Stromal cell of bone marrow (primary cell): ENCODE measurements at places on chromosomes 13 and 19.
A peak's percentile ranks its signal among the peaks of the same experiment; 100 is the strongest.

GRCh38 chr13:104875038-104875754, 1660.3 kb downstream of the EFNB2 start:
- no peak for DNase-seq

DNA sequence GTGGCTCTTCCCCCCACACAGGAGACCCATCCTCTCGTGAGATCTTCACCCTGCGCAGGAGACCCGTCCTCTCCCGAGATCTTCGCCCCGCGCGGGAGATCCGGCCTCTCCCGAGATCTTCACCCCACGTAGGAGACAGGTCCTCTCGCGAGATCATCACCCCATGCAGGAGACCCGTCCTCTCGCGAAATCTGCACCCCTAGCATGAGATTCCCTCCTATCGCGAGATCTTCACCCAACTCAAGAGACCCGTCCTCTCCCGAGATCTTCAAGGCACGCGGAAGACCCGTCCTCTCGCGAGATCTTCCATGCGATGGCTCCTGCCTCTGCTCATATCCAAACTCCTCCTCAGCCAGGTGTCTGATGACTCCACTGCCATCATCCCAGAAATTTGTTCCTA, 24.3 kb downstream of the LAIR2 start:
- no peak for DNase-seq

- peak; percentile 48 for DNase-seq
Measured at GRCh38 chr19:43446746-43447489, 18.5 kb downstream of the LYPD3 start.

- no peak for DNase-seq
Measured at GRCh38 chr13:110873639-110874507, 41.0 kb downstream of the ANKRD10 start.

- DNase-seq: peak; percentile 85
Measured at GRCh38 chr19:51742789-51743188, 8.9 kb downstream of the FPR1 start.

GRCh38 chr19:41758846-41759245, 3.5 kb downstream of the CEACAM6 start:
- no peak for DNase-seq

GRCh38 chr13:74633734-74634133, 499.5 kb upstream of the KLF12 start:
- DNase-seq: no peak

GRCh38 chr13:60562096-60562780, 165.2 kb downstream of the TDRD3 start:
- no peak for DNase-seq

- no peak for DNase-seq
Measured at GRCh38 chr13:27505792-27506191, 55.4 kb upstream of the MTIF3 start.

DNA sequence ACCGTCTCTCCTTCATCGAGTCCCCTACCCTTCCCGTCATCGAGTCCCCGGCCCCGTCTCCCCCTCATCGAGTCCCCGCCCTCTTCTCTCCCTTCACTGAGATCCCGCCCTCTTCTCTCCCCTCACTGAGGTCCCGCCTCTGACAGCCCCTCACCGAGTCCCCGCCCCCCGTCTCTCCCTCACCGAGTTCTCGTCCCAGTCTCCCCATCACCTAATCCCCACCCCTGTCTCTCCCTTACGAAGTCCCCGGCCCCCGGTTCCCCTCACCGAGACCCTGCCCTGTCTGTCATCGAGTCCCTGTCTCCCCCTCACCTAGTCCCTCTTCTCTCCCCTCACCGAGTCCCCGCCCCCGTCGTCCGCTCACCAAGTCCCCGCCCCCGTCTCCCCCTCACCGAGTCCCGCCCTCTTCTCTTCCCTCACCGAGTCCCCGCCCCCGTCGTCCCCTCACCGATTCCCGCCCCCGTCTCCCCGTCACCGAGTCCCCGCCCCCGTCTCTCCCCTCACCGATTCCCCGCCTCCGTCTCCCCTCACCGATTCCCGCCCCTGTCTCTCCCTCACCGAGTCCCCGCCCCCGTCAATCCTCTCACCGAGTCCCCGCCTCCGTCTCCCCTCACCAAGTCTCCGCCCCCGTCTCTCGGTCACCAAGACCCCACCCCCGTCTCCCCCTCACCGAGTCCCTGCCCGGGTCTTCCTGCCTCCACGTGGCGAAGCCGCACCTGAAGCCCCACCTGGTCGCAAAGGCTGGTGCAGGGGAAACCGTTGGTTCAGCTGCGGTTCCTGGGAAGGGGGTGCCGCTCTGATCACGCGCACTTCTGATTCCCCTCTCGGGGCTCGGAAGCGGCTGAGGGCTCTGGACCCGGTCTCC, 23.9 kb upstream of the ZNF846 start:
- peak; percentile 84 for DNase-seq

GRCh38 chr19:42253245-42254088, 1.5 kb downstream of the ERF start:
- DNase-seq: no peak

DNA sequence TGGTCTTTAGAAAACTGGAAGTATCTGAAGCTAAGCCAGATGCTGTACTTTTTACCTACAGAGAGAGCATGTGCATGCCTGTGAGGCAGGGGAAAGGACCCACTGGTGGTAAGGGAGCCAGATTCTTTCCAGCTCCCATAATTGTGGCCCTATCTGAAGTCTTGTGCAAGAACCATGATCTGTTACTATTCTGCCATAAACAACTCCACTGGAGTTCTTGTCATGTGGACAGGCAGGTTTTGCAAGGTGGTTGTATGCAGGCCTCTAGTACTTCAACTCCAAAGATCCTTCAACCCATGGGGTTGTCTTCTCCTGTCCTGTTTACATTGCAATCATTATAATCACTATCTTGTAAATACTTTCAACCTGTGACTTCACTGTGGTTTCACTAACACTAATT, 14.1 kb downstream of the PROSER1 start:
- DNase-seq: no peak

- no peak for DNase-seq
Measured at GRCh38 chr13:49300739-49301589, 53.2 kb downstream of the CDADC1 start.

- no peak for DNase-seq
Measured at GRCh38 chr19:32864318-32865007, 5.1 kb downstream of the SLC7A9 start.

DNA sequence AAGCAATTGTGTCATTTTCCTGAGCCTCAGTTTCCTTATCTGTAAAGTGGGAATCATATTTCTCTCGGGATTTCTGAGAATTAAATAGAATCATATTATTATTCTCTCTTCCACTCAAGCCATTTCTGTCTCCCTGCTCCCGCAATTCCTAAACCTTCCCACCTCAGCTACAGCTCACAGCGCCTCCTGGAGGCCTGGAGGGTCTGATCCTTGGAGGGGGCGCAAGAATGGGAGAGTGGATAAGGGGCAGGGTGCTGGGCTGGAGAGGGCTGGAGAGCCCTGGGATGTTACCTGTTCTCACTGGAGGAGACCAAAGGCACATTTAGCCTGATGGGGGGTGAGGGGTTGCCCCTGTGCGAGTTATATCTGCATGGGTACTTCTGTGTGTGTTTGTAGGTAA, 31.1 kb upstream of the CYP2S1 start:
- DNase-seq: no peak

- no peak for DNase-seq
Measured at GRCh38 chr13:94209117-94209516, 270.4 kb downstream of the DCT start.

- no peak for DNase-seq
Measured at GRCh38 chr19:58356766-58357480, 3.6 kb upstream of the A1BG start.

DNA sequence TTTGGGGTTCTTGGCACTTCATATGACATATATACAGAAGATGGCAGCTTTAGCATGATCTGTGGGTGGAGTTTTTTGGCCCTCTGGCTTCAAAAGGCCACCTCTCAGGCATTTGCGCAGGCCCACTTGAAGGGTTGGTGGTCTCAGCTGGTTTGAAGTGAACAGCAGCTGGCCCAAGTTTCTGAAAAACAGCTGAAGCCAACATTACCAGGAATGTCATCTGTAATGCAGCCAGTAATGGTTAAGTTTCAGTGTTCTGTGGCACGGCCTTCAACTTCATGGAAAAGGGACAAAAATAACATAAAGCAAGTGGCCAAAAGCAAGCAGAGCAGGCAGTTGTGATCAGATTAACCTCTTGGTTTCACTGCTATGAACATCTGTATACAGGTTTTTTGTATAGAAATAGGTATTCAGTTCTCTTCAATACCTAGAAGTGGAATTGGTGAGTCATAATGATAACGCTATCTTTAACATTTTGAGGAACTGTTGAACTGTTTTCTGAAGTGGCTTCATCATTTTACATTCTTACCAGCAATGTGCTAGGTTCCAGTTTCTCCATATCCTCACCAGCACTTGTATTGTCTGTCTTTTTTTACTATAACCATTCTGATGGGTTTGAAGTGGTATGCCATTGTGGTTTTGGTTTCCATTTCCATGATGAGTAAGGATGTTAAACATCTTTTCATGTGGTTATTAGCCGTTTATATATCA, 245.4 kb downstream of the SHISA2 start:
- no peak for DNase-seq

DNA sequence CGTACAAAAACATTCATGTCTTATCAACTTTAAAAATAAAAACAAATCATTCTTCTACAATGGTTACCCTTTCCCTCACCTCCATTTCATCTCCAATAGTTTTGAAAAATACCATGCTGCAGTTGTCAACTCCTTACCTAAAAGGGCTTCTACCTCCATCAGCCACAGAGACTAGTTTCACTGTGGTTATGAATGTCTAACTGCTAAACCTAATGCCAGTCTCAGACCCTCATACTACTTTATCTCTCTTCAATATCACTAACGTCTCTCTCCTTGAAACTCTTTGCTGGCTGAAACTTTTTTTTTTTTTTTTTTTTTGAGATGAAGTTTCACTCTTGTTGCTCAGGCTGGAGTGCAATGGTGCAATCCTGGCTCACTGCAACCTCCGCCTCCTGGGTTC, 27.1 kb downstream of the LNX2 start:
- no peak for DNase-seq

- no peak for DNase-seq
Measured at GRCh38 chr13:72427757-72428528, 299.5 kb downstream of the MZT1 start.

- no peak for DNase-seq
Measured at GRCh38 chr19:51253088-51253806, 2.4 kb downstream of the SIGLECL1 start.

GRCh38 chr19:871446-872265, 12.2 kb downstream of the CFD start:
- no peak for DNase-seq

GRCh38 chr13:46012404-46012803, 40.1 kb downstream of the ZC3H13 start:
- DNase-seq: no peak

GRCh38 chr13:54165581-54166215, 1137.1 kb downstream of the OLFM4 start:
- DNase-seq: no peak

DNA sequence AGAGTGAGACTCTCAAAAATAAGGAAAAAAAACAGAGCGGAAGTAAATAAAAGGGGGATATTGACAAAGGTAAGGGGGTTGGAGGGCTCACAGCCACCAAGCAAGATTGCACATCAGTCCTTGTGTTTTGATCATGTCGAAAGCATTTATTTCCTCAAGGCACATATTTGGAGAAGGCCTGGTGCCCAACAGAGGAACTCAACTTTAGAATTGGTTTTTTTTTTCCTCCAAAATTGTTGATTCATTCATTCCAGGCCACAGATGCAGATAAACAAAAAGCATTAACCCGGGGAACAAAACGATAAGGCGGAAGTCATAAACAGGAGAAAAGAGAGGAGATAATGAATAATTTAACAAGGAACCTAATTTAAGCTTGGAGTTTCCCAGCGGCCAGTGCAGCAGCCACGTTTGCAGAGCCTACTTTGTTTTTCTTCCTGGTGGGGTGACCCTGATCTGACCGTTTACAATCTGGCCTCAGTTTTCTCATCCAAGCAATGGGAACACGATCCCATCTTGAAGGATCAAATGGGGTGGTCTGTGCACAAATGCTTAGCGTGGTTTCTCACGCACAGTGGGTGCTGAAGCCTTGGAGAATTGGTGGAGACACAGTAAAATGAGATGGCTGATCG, 2.1 kb upstream of the PTPRS start:
- DNase-seq: no peak

DNA sequence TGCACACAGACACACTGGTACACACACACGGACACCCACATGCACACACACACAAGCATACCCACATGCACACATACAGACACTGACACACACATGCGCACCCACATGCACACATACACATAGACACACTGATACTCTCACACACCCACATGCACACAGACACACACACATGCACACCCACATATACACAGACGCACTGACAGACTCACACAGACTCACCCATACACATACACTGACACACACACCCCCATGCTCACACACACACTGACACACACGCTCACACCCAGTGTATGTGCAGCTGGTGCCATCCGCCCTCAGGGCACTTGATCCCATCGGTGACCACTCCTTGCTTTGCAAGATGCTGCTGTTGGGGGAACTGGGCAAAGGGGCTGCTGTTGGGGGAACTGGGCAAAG, 9.7 kb upstream of the RASA3 start:
- no peak for DNase-seq

- DNase-seq: peak; percentile 6
Measured at GRCh38 chr13:71754407-71754974, 112.5 kb downstream of the DACH1 start.

- DNase-seq: peak; percentile 84
Measured at GRCh38 chr13:46961719-46962118, 64.9 kb upstream of the HTR2A start.

DNA sequence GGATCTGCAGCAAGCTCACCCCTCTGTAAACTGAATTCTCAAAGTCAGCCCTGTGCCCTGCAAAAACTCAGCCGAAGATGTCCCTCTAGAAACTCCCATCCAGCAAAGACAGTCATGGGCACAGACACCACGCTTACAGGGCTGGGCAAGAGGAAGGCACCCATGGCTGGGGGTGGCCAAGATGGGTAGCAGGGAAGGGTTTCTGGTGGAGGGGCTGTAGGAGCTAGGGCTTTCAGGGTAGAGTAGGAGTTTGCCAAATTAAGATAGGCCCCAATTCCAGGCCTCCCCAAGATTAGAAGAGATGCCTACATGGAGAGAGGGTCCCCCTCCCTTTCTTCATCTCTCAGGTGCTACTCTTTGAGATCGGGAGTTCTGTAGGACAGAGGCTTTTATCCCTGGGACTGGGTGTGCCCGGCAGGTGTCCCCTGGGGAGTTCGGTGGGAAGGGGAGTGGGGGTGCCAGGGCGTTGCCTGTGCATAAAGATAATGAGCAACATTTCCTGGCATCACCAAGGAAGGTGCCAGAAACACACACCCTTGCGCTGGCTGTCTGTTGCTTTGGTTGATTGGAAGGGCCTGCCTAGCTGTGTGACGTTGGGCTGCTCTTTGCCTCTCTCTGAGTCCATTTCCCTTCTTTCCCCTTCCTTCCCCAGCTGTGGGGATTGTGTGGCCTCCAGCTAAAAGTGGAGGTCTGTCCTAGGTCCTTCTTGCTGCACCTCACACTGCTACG, 9.4 kb downstream of the NRTN start:
- no peak for DNase-seq

DNA sequence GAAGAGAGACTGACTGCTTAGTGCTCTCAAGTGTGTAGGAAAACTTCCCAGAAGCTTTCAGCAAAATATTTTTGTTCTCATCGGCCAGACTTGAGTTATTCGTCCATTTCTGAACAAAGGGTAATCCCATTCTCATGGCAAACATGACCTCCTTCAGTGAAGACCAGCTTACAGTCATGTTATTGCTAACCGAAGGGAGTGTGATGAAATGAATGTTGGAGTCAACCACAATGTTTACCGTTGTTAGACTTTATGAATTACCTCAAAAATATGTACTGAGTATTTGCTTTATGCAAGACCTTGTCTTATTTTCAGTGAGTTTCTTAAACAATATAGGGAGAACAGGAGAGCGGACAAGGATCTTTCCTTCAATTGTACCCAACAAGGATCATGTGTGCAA, 228.6 kb downstream of the LMO7 start:
- DNase-seq: peak; percentile 27

- DNase-seq: no peak
Measured at GRCh38 chr19:46116121-46116520, 8.4 kb downstream of the IGFL3 start.
